ENCODE measurements at places on chromosomes 3 and 15. TPM values are rescaled to one million over a fixed set of nuclear protein-coding genes. Genes with fewer than 3 reads are reported as not detected.

CORO2B gene
- 3.7 TPM for polyA plus RNA-seq

EPHA3 gene
- 0.35 TPM for polyA plus RNA-seq

KBTBD13 gene
- polyA plus RNA-seq, result not detected

SLC51B gene
- polyA plus RNA-seq, result 0.38 TPM

GATA2 gene
- polyA plus RNA-seq, result 2.3 TPM

UTS2B gene
- polyA plus RNA-seq, result not detected

COL6A6 gene
- not detected for polyA plus RNA-seq

NR2F2 gene
- 30.9 TPM for polyA plus RNA-seq

NUSAP1 gene
- polyA plus RNA-seq, result 3.4 TPM

HRG gene
- not detected for polyA plus RNA-seq

PLA2G4E gene
- polyA plus RNA-seq, result not detected

BCHE gene
- 2.9 TPM for polyA plus RNA-seq

KNG1 gene
- not detected for polyA plus RNA-seq

LIPH gene
- polyA plus RNA-seq, result 18.2 TPM

CD47 gene
- polyA plus RNA-seq, result 35.9 TPM

SLC35G2 gene
- 2.0 TPM for polyA plus RNA-seq

ZNF197 gene
- polyA plus RNA-seq, result 5.2 TPM

TFDP2 gene
- 15.9 TPM for polyA plus RNA-seq

GOLGA8N gene
- polyA plus RNA-seq, result 5.1 TPM

Measured in stomach (tissue), 19 donors.